ENCODE measurements at places on chromosomes 2 and 18. TPM values are rescaled to one million over a fixed set of nuclear protein-coding genes. Genes with fewer than 3 reads are reported as not detected.

DNA sequence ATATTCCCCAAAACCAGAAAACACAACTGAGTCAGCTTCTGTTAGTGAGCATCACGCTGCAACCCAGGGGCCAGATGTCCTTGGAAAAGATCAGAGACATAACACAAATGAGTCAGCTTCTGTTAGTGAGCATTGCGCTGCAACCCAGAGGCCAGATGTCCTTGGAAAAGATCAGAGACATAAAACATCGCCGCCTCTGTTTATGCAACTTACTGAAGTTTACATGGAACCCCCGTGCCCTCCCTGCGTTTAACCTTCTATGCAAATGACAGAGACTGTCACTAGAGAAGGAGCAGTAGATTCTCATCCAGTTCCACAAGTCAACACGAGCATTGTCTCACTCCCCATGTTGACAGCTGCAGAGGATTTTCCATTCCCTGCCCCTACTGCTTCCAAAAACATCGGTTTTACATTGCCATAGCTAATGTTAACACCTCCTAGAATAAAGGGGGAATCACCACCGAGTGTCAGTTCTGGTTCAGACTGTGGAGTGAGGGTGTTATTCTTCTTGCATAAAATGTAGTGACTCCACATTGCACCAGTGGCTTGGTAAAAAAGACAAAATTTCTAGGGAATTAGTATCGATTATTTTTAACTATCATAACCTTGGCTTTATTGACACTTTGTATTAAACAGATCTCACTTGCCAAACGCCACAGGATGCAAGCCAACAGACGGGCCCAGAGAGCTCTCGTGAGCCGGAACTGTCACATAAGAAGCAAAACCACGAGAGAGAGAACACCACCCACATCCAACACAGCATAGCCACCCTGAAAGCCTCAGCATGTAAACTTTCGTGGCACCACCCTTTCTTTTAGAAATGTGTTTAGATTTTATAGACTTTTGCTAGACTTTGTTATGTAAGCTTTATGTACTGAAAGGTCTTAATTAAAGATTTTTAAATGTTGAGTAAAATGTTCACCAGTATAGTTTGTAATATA is 87.7 kb downstream of the SH3YL1 start:
- H3K4me1 ChIP-seq, result peaks cover 32% of the 10 kb centered on the region
- H3K36me3 ChIP-seq, result no peaks in the 10 kb centered on the region
- H3K4me3 ChIP-seq, result peak overlapping the region; percentile 38
- DNase-seq, result peak; percentile 73

GRCh38 chr18:45415614-45416013 is 199.7 kb upstream of the SLC14A2 start:
- H3K27me3 ChIP-seq, result no peaks in the 10 kb centered on the region
- H3K4me1 ChIP-seq, result no peaks in the 10 kb centered on the region
- no peak for DNase-seq
- no peak overlapping the region for H3K27ac ChIP-seq

GRCh38 chr2:177721087-177721486 is 328.5 kb downstream of the AGPS start:
- no peaks in the 10 kb centered on the region for H3K4me1 ChIP-seq
- DNase-seq, result no peak
- no peaks in the 10 kb centered on the region for H3K27me3 ChIP-seq

DNA sequence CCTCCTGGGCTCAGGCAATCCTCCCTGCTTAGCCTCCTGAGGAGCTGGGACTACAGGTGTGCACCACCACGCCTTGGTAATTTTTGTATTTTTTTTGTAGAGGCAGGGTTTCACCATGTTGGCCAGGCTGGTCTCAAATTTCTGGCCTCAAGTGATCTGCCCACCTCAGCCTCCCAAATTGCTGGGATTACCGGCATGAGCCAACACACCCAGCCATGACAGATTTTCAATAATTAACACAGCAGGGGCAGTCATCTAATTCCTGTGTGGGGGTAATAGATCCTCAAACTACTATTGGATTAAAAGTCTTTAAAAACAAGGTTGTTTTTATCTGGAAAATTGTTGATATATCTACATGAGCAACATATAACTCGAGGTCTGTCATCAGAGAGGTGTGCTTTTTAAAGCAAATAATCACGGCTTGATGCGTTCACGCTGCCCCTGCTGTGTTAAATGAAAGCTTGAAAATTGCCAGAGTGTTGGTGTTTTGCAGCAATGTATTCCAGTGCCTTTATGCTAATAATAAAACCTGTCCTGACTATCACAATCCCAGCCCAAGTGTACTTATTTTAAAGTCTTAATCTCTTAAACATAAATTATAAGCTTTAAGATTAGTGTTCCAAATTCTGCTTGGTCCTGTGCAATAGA is 35.6 kb upstream of the ASB1 start:
- no peak overlapping the region for H3K27ac ChIP-seq
- H3K4me1 ChIP-seq, result no peaks in the 10 kb centered on the region
- no peak overlapping the region for H3K4me3 ChIP-seq
- no peaks in the 10 kb centered on the region for H3K36me3 ChIP-seq
- DNase-seq, result no peak

- no peak for DNase-seq
- H3K4me3 ChIP-seq, result no peak overlapping the region
- no peaks in the 10 kb centered on the region for H3K4me1 ChIP-seq
- H3K27ac ChIP-seq, result no peak overlapping the region
- no peaks in the 10 kb centered on the region for H3K36me3 ChIP-seq
- H3K27me3 ChIP-seq, result no peaks in the 10 kb centered on the region
Measured at GRCh38 chr18:31783059-31783458, 22.4 kb upstream of the SLC25A52 start.

DNA sequence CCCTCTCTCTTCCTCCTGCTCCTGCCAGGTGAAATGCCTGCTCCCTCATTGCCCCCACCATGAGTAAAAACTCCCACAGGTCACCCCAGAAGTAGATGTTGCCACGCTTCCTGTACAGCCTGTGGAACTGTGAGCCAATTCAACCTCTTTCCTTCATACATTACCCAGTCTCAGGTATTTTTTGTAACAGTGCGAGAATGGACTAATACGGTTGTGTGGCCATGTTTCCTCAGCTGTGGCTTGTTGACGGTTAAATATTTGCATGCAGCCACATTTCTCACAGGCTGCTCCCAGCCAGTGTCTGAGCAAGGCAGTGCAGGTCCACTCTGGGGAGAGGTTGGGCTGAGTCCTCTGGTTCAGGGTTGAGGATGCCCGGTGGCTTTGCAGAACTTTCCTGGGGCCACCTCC is 27.8 kb upstream of the COPS8 start:
- H3K4me3 ChIP-seq, result no peak overlapping the region
- no peaks in the 10 kb centered on the region for H3K4me1 ChIP-seq
- H3K36me3 ChIP-seq, result no peaks in the 10 kb centered on the region
- DNase-seq, result no peak
- H3K27me3 ChIP-seq, result no peaks in the 10 kb centered on the region

GRCh38 chr2:115292742-115293141 is 850.3 kb downstream of the DPP10 start:
- no peaks in the 10 kb centered on the region for H3K36me3 ChIP-seq
- no peaks in the 10 kb centered on the region for H3K4me1 ChIP-seq
- no peak overlapping the region for H3K27ac ChIP-seq
- DNase-seq, result no peak
- H3K4me3 ChIP-seq, result no peak overlapping the region

GRCh38 chr18:59787998-59788790 is 91.0 kb upstream of the CCBE1 start:
- H3K4me1 ChIP-seq, result no peaks in the 10 kb centered on the region
- no peaks in the 10 kb centered on the region for H3K27me3 ChIP-seq
- no peak overlapping the region for H3K4me3 ChIP-seq
- no peak for DNase-seq

- H3K27me3 ChIP-seq, result no peaks in the 10 kb centered on the region
- peak overlapping the region; percentile 99 for H3K27ac ChIP-seq
- peak overlapping the region; percentile 88 for H3K4me3 ChIP-seq
- peaks cover 33% of the 10 kb centered on the region for H3K4me1 ChIP-seq
- no peak for DNase-seq
Measured at GRCh38 chr18:35344736-35345459, 678 bp upstream of the ZNF24 start.

DNA sequence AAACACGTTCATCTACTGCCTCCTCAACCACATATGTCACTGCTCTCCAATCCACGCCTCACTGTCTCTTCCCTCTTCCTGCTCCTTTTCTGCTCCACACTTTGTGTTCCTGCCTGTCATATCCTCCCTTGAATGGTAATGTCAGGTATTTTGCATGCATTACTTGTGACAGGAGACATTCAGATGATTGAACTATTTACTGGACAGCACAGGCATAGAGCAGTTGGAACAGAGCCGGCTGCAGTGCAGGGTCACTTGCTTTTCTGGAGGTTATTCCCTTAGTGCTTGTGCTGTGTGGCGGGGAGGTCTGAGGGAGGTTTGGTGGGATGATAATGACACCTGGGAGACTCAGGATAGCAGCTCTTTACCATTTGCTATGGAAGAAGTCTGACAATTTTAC is 93.8 kb downstream of the LTBP1 start:
- H3K36me3 ChIP-seq, result no peaks in the 10 kb centered on the region
- no peak overlapping the region for H3K4me3 ChIP-seq
- no peak for DNase-seq
- H3K27ac ChIP-seq, result no peak overlapping the region
- no peaks in the 10 kb centered on the region for H3K4me1 ChIP-seq
- no peaks in the 10 kb centered on the region for H3K27me3 ChIP-seq

DNA sequence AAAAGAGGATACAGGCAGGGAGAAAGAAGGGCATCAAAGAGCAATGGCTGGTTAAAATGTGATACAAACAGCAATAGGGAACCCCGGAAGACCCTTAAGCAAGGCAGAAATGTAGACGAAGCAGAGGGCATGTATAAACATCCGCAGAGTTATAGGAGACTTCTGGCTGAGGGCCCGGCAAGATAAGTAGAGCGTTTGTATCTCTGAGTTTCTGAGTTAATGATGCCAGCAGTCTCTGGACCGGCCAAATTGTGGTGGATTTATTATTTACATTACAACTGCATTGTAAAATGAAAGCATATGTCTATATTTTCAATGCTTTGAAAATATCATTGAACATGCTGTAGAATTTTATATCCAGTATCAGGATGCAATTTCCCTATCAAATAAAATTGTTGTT is 148.0 kb upstream of the KCTD1 start:
- no peak for DNase-seq
- no peaks in the 10 kb centered on the region for H3K4me1 ChIP-seq
- no peak overlapping the region for H3K27ac ChIP-seq
- no peaks in the 10 kb centered on the region for H3K36me3 ChIP-seq

DNA sequence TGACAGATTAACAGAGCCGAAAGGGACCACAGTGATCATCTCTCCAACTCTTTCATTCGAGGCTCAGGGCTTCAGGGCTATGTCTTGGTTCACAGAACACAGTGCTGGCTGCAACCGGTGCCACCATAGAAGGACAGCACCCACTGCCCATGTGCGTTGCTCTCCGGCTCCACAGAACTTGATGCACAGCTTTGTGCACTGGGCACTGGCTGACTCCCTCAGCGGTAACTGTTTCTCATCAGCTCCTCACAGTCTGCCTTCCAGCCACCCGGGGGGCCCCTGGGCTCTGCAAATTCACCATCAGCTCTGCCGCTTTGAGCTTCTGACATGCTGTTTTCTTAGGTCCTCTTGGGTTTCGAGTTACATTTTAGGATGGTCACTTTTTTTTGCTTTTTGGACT is 124.3 kb upstream of the RAB12 start:
- H3K4me3 ChIP-seq, result no peak overlapping the region
- H3K4me1 ChIP-seq, result no peaks in the 10 kb centered on the region
- no peaks in the 10 kb centered on the region for H3K27me3 ChIP-seq
- H3K36me3 ChIP-seq, result no peaks in the 10 kb centered on the region

DNA sequence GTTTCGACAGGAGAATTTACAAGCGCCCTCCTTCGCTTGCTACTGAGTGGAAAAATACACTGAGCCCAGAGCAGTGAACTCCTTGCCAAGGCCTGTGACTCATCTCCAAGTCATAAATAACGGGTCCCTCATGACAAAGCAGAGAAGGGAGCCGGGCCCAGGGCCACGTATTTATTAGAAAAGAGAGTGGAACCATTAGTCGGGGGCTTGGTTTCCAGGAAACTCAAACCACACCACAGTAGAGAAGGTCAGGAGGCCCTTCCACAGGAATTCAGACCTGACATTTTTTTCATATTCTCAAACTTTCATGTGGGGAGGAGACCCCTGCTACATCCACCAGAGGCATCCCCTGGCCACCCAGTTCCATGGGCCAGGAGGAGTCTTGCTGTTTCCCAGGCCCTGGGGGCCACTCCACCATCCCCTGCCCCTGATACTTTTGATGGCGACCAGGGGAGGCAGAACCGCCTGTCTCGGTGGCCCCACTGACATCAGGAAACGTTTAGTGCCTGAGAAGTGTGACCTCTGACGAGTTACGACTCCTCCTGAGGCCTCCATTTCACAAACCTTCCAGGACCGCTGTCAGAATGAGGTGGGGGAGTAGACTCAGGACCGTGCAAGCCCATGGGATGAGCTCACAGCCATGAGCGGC is 289.7 kb downstream of the DYSF start:
- H3K27me3 ChIP-seq, result no peaks in the 10 kb centered on the region
- no peaks in the 10 kb centered on the region for H3K36me3 ChIP-seq
- H3K4me1 ChIP-seq, result no peaks in the 10 kb centered on the region
- DNase-seq, result no peak
- H3K4me3 ChIP-seq, result no peak overlapping the region

DNA sequence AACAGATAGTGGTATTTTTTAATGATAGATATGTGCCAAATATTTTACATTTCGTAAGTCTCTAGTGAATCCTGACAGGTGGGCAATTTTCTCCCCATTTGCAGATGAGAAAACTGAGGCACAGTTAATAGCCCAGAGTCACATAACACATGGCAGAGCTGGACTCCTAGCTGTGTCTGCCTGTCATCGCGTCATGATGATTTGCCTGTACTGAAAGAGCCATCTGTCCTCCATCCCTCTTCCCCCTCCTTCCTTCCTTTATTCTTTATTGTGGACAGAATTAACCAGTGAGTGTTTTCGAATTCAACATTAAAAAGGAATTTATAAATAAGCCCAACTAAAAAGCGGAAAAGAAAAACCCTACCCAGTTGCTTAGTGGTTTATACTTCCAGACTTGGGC is 3.2 kb downstream of the DNAJB2 start:
- H3K27ac ChIP-seq, result no peak overlapping the region
- no peak for DNase-seq
- no peaks in the 10 kb centered on the region for H3K27me3 ChIP-seq
- peaks cover 31% of the 10 kb centered on the region for H3K4me1 ChIP-seq
- no peak overlapping the region for H3K4me3 ChIP-seq

DNA sequence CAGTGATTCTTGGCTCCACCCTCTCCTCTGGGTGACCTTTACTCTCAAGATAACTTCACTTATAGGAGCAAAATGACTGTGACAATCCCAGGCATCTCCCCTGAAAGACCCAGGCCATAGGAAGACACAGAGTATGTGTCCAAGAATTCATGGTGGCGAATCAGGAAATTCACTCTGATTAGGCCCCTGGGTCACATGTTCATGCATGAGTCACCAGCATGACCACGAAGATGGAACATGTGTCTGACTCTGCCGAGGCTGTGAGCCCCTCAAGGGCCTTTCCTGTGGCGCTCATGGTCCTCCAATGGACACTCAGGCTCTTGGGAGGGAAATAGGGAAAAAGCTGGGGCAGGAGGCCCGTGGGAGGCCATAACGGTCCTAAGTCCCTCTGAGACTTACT is 74.0 kb upstream of the TEX51 start:
- no peak for DNase-seq
- no peaks in the 10 kb centered on the region for H3K27me3 ChIP-seq
- H3K4me3 ChIP-seq, result no peak overlapping the region
- no peaks in the 10 kb centered on the region for H3K36me3 ChIP-seq

QPCT gene
- total RNA-seq, result 4.2 TPM

CFC1 gene
- total RNA-seq, result not detected

OSR1 gene
- not detected for total RNA-seq

CDH2 gene
- not detected for total RNA-seq

CPLX4 gene
- not detected for total RNA-seq

HAAO gene
- 0.35 TPM for total RNA-seq

ITGB6 gene
- total RNA-seq, result not detected

MCEE gene
- 12.3 TPM for total RNA-seq

FAM110C gene
- 0.48 TPM for total RNA-seq

FSIP2 gene
- total RNA-seq, result not detected
